ENCODE measurements at places on chromosomes 7 and 10.

GRCh38 chr10:101446071-101446470, 92.1 kb downstream of the BTRC start:
- DNase-seq: no peak

DNA sequence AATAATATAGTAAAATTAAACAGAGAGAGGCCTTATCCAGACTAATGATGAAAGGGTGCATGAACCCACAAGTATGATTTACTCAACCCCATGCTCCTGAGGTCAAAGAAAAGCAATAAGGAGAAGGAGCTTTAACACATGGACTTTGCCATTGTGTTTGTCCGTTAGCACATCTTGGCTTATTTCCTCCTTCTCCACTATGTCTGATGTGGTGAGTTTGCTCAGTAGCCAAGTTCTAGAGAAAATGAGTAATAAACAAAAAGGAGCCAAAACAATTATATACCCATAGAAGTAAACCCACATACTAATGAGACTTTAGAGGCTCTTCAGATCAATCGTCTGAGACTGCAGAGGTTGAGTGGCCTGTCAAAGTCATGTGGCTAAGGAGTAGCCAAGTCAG, 26.1 kb upstream of the ADD3 start:
- no peak for DNase-seq

GRCh38 chr7:111486472-111487142, 75.7 kb downstream of the IMMP2L start:
- peak; percentile 82 for DNase-seq

- no peak for DNase-seq
These were observed 162.2 kb downstream of the PKD1L1 start for GRCh38 chr7:47785923-47786556.

- peak; percentile 56 for DNase-seq
These were observed 400.4 kb downstream of the CDC14C start for GRCh38 chr7:49324707-49325106.

- DNase-seq: no peak
These were observed 41.6 kb upstream of the GTF2IRD1 start for GRCh38 chr7:74412056-74412455.

DNA sequence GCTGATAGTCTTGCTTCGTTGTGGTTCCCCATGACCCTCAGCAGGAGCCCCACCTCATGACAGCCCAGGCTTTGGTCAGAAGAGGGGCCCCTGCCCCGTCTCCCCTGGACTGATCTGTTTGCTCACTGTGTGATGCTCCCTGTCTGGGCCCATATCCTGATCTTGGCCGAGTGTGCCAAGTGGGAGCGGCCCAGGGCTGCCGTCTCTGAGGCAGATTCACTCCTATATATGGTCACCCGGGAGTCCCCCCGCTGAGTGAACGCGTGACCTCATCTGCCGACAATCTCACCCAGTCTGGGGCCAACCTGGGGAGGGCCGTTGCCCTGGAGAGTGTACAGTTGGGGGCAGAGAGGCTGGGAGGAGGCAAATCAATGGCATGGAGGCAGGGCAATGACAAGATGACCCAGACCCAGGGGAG, 34.5 kb downstream of the PPIF start:
- DNase-seq: no peak

DNA sequence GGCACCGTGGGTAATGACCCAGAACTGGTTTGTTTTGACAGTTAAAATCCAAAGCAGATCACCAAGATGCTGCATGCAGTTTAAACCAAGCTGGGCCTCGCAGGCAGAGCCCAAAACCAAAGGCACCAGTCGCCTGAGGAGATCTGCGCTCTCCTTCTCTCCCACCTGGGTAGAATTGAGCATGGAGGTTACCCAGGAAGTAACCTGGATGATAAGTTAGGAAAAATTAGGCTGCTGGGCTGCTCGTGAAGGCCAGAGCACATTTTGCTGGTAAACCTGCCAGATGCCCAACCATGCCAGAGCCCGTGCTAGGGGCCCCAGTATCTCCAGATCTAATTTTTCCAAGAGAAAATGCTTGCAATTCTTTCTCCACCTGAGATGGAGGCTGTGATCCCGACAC, 388.3 kb upstream of the MGMT start:
- no peak for DNase-seq

DNA sequence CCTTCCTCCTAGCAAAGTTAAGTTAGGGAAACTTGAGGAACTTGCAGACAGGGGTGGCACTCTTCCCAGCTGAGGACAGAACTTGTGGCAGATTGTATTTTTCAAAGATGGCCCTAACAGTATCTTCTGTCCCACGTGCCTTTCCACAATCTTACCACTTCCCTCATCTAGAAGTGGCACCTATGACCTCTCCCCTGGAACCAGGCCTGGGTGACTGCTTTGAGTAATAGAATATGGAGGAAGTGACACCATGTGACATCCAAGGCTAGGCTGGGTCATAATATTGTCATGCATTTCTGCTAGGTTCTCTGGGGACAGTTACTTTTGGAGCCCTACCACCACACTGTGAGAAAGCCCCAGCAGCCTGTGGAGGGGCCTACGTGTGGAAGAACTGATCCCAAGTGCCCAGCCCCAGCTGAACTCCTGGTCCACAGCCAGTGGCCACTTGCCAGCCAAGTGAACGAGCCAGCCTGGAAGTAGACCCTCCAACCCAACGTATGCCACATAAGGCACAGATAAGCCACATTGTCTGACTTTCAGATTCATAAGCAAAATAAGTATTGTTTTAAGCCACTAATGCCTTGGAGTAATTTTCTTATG, 193.7 kb downstream of the PTPN20 start:
- no peak for DNase-seq

GRCh38 chr10:105042906-105043552, 401.9 kb downstream of the SORCS3 start:
- DNase-seq: no peak

Data from SK-MEL-5 (cell line).